Activated T-cell treated with anti-CD3 and anti-CD28 coated beads, Interleukin-2, amount 50 U/mL, for 1 hour (primary cell): ENCODE measurements at places on chromosomes 13 and 19.

DNA sequence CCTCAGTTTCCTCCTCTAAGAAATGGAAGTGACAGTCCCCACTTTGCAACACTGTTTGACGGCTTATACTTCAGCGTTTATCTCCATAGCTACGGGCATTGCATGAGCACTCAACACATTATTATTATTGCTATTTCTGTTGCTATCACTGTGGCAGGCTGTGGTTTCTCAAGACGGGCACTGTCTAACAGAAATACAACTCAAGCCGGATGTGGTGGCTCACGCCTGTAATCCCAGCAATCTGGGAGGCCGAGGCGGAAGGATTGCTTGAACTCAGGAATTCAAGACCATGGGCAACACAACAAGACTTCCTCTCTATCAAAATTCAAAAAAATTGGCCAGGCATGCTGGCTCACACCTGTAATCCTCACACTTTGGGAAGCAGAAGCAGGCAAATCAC is 4.9 kb upstream of the ZSWIM4 start:
- DNase-seq = no peak

- DNase-seq = no peak
Measured at GRCh38 chr13:111508902-111509509, 188.6 kb downstream of the TEX29 start.

GRCh38 chr19:6729573-6730152 is 7.7 kb downstream of the GPR108 start:
- no peak for DNase-seq

GRCh38 chr13:110123041-110123809 is 183.7 kb downstream of the COL4A1 start:
- DNase-seq = no peak

DNA sequence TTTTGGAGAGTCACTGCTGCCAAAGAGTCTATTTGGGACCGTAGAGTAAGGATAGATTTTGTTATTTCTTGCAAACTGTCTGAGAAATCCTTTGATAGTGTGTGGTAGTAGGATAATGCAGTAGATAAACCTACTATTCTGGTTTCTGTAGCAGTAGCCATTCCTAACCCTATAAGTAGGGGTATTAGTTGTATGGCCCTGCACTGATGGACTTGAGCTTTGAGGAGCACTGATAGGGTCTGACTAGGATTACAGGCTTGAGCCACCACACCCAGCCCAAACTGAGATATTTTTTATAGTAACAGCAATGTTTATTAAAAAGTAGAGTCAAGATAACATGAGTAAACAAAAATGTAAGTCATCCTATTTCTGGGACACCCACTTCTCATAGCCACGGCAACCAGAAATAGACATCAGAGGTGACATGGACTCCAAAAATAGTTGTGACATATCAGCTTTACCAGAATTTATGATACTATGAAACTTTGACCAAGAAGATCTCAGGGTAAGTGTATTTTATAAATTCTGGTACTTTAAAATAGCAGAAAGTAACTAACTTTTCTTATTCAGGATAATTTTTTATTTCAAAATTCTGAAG is 479.1 kb downstream of the SUCLA2 start:
- DNase-seq = no peak
